ENCODE measurements at places on chromosomes 3 and 15.

GRCh38 chr3:31906182-31906581 is 74.9 kb downstream of the OSBPL10 start:
- no peak for DNase-seq

DNA sequence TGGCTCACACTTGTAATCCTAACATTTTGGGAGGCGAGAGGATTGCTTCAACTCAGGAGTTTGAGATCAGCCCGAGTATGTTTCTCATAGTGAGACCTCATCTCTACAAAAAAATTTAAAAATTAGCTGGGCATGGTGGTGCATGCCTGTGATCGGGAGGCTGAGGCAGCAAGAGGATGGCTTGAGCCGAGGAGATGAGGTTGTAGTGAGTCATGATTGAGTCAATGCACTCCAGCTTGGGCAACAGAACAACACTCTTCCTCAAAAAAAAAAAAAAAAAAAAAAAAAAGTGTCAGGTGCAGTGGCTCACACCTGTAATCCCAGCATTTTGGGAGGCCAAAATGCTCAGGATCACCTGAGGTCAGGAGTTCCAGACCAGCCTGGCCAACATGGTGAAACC is 2.4 kb downstream of the RPL39L start:
- DNase-seq: no peak

- peak; percentile 60 for DNase-seq
These were observed 211.8 kb downstream of the NAALADL2 start for GRCh38 chr3:175070946-175071345.

DNA sequence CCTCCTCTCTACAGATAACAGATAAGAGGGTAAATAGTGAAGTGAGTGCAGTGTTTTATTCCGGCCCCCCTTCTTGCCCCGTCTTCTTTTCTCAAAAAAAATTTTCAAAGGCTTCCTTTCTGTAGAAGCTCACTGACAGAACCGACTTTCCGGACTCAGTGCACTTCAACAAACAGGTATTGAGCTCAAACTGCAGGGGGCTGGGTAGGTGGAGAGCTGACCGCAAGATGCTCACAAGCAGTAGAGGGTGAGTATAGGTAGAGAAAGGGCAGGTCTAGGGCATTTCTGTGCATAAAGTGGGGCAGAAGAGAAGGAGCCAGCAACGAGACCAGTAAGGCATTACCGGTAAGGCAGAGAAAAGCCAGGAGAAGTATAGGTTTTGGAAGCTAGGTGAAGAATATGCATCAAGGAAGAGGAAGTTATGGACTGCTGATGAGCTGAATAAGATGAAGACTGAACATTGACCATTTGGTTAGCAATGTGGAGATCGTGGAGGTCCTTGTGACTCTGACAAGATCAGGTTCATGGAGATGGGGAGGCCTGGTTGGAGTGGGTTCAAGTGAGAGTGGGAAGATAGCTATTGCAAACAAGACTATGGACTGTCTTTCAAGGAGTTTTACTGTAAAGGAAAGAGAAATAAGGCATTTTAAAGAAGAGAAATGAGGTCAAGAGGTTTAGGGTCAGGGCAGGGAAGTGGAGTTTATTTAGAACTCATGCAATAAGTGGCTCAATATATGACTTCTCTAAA is 97.4 kb downstream of the ST6GAL1 start:
- DNase-seq: no peak

GRCh38 chr3:109413049-109413448 is 75.7 kb upstream of the DPPA4 start:
- DNase-seq: no peak

- DNase-seq: no peak
These were observed 136.3 kb upstream of the PRR20G start for GRCh38 chr3:127423856-127424765.

- peak; percentile 22 for DNase-seq
These were observed 103.1 kb upstream of the TNIK start for GRCh38 chr3:171563298-171563697.

GRCh38 chr3:138426211-138426610 is 8.2 kb upstream of the ESYT3 start:
- peak; percentile 20 for DNase-seq

GRCh38 chr15:65722191-65722590 is 69.9 kb downstream of the DENND4A start:
- DNase-seq: no peak

- DNase-seq: no peak
These were observed 19.8 kb downstream of the ST8SIA2 start for GRCh38 chr15:92413510-92413909.

- no peak for DNase-seq
These were observed 223.4 kb downstream of the IGSF11 start for GRCh38 chr3:118811236-118811732.

GRCh38 chr3:10981961-10982360 is 10.6 kb upstream of the SLC6A1 start:
- no peak for DNase-seq

DNA sequence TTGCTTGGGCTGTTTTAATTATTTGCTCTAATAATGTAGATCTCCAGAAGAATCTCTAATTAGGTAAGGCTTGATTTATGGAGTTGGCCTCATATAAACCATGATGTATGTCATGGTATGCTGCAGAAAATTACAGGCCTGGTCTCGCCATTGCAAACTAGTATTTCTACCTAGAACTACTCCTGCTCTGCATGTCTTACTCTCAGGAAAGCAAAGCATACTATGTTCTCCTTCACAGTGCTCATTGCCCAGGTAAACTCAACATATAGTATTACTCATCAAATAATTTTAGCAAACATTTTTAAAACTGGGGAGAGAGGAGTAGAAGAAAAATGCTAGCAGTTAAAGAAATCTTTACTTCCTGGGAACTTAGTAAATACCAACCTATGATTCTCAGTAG is 90.7 kb downstream of the FILIP1L start:
- DNase-seq: no peak

- DNase-seq: no peak
These were observed 936.1 kb downstream of the PLOD2 start for GRCh38 chr3:145224886-145225285.

GRCh38 chr15:42059661-42060476 is 34.5 kb downstream of the PLA2G4D start:
- DNase-seq: peak; percentile 84

- no peak for DNase-seq
These were observed 649.2 kb downstream of the ZPLD1 start for GRCh38 chr3:103083848-103084631.

- DNase-seq: no peak
These were observed 106.3 kb downstream of the CADPS start for GRCh38 chr3:62768896-62769295.

GRCh38 chr3:191051037-191051436 is 148.0 kb upstream of the OSTN start:
- DNase-seq: peak; percentile 58

- DNase-seq: no peak
These were observed 73.2 kb downstream of the BTLA start for GRCh38 chr3:112425858-112426750.

GRCh38 chr3:71753701-71754609 is at the start of gene GPR27:
TSS of gene GPR27 (plus strand) at chr3:71753855. CDS start at chr3:71754050, 195 bp downstream.
- no peak for DNase-seq

- peak; percentile 19 for DNase-seq
These were observed 28.4 kb downstream of the CRTC3 start for GRCh38 chr15:90558171-90558573.

- DNase-seq: no peak
These were observed 128.9 kb upstream of the BHLHE40 start for GRCh38 chr3:4850211-4850927.

DNA sequence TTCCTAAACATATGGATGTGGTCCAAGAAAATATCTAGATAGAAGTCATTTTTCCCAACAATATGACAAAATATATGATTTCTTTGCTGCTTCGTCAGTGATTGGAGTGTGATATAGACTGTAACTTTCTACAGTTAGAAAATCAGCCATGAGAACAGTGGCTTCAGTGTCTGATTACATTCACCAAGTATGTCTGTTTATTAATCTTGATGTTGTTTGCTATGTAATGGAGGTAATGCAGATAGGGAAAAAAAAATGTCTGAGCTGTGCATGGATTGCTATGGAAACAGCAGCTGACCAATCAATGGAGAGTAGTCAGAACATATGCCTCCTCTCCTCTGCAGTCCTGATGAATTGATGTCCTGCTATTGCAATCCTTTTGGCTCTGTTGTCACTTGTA is 72.3 kb upstream of the GAP43 start:
- DNase-seq: no peak

GRCh38 chr3:39718674-39719595 is 90.5 kb upstream of the MYRIP start:
- no peak for DNase-seq

- no peak for DNase-seq
These were observed 229.7 kb upstream of the TLE3 start for GRCh38 chr15:70327328-70327855.

DNA sequence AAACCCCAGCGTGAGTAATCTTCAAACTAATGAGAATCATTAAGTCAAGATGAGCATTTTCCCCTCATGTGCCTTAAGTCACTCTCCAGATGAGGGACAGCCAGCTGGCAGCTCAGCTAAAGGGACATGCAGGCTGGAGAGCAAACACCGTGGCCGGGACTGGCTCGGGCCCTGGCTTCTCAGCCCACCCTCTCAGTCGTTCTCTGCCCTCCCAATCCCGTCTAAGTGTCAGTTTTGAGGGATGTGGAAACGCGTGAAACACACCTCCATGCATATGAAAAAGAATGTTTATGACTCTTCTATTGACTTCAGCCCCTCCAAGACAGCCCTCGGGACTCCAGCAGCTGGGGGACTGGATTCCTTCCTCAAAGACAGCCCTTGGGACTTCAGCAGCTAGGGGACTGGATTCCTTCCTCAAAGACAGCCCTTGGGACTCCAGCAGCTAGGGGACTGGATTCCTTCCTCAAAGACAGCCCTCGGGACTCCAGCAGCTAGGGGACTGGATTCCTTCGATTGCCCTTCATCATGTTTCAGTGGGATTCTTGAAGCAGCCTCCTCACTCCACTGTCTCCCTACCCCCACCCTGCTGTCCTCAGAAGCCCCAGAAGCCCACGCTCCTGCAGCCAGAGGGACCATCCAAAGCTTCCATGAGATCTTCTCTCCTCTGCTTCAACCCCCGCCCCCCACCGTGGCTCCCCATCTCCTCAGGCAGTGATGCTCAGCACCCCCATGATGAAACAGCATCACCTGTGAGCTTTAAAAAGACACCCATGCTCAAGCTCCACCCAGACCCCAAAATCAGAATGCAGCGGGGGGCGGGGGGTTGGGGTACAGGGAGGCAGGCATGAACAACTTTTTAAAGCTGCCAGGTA is 228.9 kb downstream of the XXYLT1 start:
- no peak for DNase-seq

DNA sequence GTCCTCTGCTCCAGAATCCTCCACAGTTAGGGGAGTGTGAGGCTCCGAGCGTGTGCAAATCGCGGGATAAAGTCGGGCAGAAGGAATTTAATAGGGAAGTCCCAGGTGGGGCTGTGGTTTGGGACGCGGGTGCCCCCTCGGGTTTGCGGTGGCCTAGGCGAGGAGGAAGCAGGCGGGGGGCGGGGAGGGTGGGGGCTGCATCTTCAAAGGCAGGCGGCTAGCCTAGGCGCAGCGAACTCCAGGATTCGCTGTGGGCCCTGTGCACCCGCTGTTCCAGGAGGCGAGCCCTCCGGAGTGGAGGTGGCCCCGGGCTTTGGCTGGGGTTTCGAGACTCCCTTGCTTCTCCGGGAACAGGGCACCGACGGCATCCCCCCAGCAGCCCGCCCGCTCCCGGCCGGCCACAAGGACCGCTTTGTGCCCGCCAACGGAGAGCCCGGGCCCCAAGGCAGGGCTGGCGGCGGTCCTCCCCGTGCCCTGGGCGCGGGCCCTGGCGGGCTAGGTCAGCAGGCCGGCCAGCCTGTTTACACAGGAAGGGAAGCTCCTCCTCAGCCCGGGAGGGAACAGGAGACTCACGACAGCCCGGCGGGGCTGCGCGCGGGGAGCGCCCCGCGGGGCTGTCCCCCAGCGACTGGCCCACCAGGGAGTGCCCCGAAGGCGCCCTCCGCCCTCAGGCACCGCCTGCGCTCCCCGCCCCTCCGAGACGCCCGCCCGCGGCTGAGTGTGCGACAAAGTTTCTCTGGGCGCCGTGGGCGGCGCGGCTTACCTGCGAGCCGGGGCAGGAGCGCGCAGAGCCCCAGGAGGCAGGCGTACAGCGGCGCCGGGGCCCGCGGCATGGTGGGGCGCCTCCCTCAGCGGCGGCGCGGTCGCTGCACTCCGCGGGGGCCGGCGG is 753 bp downstream of the ITGB5 start:
- peak; percentile 81 for DNase-seq

DNA sequence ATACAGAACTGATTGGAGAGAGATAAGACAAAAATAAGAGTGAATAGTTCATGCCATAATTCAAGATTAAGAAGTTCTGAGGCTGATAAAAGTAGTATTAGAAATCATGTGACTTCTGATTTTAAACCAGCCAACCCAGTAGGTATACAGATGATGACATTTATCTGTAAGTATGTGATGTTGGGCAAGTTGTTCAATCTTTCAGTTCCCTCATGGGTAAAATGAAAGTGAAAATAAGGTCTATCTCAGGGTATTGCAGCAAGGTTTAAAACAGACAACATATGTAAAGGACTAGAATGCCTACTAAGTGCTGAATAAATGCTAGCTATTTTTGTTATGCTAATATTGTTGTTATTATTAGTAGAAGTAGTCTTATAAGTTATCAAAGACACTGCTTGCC is 1055.7 kb downstream of the NAALADL2 start:
- DNase-seq: no peak

DNA sequence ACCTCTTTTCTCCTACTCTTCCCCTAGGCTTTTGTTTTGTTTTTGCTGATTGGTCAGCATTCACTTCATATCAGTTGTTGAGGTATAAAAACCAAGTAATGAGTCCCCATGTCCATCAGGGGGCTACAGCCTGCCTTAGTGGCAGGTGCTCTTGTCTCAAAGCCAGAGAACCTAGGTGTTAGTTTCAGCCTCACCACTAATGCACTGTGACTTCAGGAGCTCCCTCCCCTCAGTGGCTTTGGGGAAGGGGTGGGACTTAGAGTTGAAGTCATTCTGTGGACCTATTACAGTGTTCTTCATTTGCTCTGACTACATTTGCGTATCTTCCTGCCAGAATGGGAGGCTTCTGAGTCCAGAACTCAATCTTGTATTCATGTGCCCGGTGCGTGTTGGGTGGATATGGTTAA is 41.6 kb downstream of the NR2C2 start:
- peak; percentile 2 for DNase-seq

DNA sequence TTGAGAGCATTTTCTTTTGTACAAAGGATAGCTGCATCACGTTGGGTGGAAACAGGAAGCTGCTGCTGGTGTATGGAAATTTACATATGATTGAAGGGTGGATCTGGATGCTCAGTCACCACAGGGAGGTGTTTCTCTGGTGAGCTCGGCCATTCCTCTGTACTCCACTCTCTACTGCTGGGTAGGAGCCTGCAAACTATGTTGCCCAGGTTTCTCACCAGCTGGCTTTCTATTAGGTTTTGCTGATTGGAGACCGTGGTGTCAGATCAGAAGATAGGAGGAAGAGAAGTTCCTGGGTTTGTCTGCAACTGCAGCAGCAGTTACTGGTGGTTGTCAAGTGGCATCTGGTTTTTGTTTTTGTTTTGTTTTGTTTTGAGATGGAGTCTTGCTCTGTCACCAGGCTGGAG is 61.7 kb downstream of the TAMM41 start:
- DNase-seq: peak; percentile 8

- DNase-seq: no peak
These were observed 8.3 kb downstream of the EXOSC7 start for GRCh38 chr3:44984335-44984734.

- no peak for DNase-seq
These were observed 61.6 kb downstream of the TMEM39A start for GRCh38 chr3:119401503-119402440.
